T-cell (primary cell): ENCODE measurements at places on chromosomes 13 and 19. TPM values are rescaled to one million over a fixed set of nuclear protein-coding genes. Genes with fewer than 3 reads are reported as not detected.

RFPL4AL1 gene
- total RNA-seq, result not detected

RAD23A gene
- 110 TPM for total RNA-seq

EXOC3L2 gene
- total RNA-seq, result not detected

KCNN4 gene
- 21.9 TPM for total RNA-seq

GPX4 gene
- total RNA-seq, result 139 TPM

GRK1 gene
- total RNA-seq, result not detected

SYNGR4 gene
- total RNA-seq, result not detected

PLEKHA4 gene
- 4.0 TPM for total RNA-seq

METTL21C gene
- total RNA-seq, result not detected

ZNF578 gene
- total RNA-seq, result 3.2 TPM

COMP gene
- not detected for total RNA-seq

TBXA2R gene
- 11.2 TPM for total RNA-seq
